ENCODE measurements at places on chromosomes 6 and 20. TPM values are rescaled to one million over a fixed set of nuclear protein-coding genes. Genes with fewer than 3 reads are reported as not detected.
A peak's percentile ranks its signal among the peaks of the same experiment; 100 is the strongest.

The TPX2 gene
- total RNA-seq, result 1.8 TPM

The OLIG3 gene
- total RNA-seq, result not detected

The COL9A1 gene
- not detected for total RNA-seq

The CGA gene
- not detected for total RNA-seq

The SAMD10 gene
- 2.7 TPM for total RNA-seq

The C4A gene
- 1.2 TPM for total RNA-seq

The CEP85L gene
- 7.1 TPM for total RNA-seq

The PBX2 gene
- 16.3 TPM for total RNA-seq

The BMP7 gene
- not detected for total RNA-seq

The TLDC2 gene
- total RNA-seq, result 0.26 TPM

The SLC12A5 gene
- not detected for total RNA-seq

The SLC29A1 gene
- total RNA-seq, result 1.8 TPM

The EPPIN gene
- total RNA-seq, result not detected

DNA sequence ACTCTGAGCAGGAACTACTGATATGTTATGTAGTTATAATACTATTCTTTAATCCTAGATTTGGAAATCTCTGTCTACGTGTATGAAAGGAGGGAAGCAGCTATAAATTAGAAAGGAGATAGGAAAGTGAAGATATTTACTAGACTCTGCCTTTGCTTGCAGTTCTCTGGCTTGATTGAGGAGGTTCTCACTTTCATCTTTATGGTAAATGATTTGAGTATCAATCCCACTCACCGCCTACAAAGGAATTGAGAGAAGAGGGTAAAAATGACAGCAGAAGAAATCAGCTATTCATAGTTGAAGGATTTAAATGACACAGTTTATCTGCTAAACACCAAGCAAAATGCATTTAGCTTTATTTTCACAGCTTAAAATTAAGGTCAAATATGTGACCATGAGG is 67.3 kb downstream of the FAM229B start:
- no peak for DNase-seq

GRCh38 chr6:129597023-129597713 is 112.8 kb downstream of the ARHGAP18 start:
- DNase-seq, result no peak

DNA sequence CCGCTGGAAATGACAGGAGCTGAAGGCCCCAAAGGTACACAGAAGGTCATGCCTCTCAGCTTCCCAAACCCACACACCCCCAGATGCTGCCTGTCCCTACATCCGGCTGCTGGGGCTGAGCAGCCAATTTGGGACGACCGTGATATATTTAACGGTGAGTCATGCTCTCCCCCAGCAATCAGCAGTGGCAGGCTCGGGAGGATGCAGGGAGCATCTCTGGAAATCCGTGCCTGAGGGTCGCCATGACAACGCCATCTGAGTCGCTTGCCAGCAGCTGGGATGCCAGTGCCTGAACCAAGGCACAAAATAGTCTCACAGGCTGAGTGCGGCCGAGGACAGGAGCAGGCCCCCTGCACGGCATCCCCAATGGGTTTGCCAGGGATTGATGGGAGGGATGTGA is 57.9 kb downstream of the KCNB1 start:
- no peak for DNase-seq

DNA sequence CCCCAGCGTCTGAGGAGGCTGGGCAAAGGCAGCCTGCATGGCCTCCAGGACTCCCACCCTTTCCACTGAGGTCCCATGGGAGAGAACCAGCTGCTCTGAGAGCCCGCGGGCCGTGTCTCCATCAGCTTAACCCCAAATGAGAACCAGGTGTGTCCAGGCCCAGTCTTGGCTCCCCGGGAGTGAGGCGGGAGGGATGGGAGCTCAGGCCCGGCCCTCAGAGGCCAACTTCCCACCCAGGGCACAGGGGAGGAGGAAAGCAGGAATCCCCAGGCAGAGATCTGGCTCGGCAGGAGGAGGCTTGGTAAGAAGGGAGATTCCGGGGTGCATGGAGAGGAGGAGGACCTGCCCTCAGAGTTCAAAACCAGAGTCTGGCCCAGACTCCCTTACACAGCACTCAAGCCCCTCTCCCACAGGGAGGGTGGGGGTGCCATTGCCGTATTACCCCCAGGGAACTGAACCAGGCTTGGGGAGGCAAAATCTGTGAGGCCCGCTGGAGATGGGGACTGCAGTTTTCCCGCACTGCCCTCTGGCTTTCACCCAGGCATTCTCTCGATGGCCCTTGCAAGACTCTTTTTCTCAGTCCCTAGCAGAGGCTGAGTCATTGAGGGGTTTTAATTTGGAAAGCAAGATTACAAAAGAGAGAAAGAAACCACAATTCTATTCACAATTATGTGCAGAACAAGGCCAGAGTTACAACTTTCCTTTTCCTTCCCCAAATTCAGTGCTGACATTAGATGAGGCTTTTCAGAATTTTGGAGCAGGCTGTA is 17.1 kb downstream of the FOXF2 start:
- no peak for DNase-seq

- no peak for DNase-seq
These were observed 36.3 kb upstream of the NRSN1 start for GRCh38 chr6:24089736-24090135.

DNA sequence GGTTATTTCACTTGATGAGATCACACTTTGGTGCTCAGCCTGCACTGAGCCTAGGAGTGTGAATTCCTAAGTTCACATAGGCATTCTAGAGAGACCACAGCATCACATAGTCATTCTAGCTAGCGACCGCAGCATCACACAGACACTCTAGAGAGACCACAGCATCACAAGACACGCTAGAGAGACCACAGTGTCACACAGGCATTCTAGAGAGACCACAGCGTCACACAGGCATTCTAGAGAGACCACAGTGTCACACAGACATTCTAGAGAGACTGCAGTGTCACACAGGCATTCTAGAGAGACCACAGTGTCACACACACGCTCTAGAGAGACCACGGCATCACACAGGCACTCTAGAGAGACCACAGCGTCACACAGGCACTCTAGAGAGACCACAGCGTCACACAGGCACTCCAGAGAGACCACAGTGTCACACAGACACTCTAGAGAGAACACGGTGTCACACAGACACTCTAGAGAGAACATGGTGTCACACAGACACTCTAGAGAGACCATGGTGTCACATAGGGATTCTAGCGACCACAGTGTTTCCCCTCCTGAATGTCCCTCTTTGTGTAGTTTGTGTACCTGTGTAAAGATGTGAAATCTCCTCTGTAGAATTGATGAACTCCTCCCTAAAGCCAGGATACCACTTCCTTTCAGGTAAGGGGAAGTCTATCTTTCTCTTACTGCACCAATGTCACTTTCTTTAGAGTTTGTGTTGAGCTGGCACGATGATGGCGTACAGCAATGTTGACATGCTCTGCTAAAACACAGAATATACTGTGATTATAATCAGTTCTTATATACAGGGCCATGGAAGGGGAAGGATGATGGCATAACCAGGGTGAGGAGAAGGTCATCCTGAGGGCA is 169.4 kb downstream of the ZDHHC14 start:
- DNase-seq, result no peak

DNA sequence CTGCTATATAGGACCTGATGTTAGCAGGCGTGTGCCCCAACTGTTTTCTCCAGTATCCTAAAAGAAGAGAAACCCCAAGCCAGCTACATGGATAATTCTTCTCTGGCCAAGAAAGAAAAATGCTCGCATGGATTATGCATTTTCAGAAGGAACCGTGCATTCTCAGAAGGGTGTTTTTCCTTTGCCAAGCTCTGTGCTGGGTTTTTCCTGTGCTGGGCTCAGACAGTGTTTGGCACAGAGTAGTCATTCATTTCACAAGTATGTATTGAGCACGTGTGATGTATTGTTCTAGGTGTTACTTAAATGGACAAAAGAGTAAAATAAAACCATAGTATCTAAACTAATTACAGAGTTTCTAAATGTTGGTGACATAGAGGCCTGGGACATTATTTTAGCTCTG is 62.7 kb upstream of the ZNF133 start:
- peak; percentile 40 for DNase-seq

- DNase-seq, result no peak
These were observed 517 bp downstream of the ACTL10 start for GRCh38 chr20:33667245-33667675.

DNA sequence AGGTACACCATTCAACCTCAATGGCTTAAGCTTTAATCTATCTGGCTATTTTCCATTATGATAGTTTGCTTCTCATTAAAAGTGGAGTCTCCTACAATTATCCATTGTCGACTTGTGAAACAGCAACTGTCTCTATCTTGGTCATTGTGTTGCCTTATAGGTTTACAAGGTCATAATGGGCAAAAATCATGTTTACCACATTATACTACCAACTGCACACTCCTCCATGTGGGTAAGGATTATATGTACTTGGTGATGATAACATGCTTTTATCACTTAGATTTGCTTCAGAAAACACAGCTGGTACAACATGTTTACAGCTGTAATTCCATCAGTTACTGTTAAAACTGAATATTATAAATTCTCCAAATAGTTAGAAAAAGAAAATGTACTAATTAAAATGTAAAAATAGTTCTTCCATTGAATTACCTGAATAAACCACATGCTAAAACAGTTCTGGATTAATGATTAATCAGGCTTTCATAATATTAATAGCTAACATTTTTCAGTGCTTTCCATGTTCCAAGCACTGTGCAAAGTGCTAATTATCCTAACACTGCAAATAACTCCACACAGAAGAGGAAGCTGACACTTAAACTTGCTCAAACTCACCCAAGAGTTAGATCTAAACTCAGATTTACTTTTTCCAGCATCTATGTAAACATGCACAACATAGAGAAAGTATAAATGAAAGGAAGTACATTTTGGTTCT is 96.7 kb downstream of the OGFRL1 start:
- DNase-seq, result no peak

- DNase-seq, result no peak
These were observed 4.2 kb upstream of the ZNF311 start for GRCh38 chr6:29009358-29009757.

- no peak for DNase-seq
These were observed 42.0 kb downstream of the RNF217 start for GRCh38 chr6:125004198-125004597.

GRCh38 chr20:40782043-40782368 is 93.0 kb upstream of the MAFB start:
- DNase-seq, result no peak

DNA sequence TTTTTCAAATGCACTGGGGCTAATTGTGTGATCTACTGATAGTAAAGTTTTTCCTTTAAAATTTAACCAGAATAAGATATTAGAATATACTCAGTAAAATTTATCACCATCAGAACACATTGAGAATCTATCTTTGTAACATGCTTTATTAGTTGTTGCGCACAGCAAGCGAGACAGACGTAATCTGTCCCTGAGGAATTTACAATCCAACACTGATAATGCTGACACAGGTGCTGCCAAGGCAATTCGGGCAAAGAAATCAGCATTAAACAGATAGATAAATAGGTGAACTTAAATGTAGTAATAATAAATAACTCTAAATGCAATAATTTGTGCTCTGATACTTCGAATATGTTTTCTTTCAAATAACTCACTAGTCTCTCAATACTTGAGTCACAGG is 607.2 kb downstream of the HTR1B start:
- DNase-seq, result no peak

DNA sequence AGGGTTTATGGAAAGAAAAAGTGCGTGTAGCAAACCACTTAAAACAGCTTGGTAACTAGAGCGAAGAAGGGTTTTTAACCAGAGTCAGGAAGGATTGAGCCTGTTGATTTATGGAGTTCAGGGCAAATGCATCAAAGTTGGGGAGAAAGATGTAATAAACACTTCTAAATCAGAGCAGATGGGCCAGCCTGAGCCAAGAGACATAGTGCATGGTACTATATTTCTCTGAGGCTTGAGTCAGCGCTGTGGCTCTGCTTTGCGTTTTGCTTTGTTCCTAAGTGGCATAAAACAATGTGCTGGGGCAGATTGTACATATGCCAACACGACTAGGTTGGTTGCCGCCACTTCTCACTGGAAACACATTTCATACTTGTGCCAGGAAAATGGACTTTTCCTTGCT is 111.3 kb downstream of the BCKDHB start:
- no peak for DNase-seq

- DNase-seq, result no peak
These were observed 1.5 kb upstream of the PPDPF start for GRCh38 chr20:63518946-63519667.

GRCh38 chr20:53869466-53870258 is 200.7 kb downstream of the BCAS1 start:
- DNase-seq, result peak; percentile 83

DNA sequence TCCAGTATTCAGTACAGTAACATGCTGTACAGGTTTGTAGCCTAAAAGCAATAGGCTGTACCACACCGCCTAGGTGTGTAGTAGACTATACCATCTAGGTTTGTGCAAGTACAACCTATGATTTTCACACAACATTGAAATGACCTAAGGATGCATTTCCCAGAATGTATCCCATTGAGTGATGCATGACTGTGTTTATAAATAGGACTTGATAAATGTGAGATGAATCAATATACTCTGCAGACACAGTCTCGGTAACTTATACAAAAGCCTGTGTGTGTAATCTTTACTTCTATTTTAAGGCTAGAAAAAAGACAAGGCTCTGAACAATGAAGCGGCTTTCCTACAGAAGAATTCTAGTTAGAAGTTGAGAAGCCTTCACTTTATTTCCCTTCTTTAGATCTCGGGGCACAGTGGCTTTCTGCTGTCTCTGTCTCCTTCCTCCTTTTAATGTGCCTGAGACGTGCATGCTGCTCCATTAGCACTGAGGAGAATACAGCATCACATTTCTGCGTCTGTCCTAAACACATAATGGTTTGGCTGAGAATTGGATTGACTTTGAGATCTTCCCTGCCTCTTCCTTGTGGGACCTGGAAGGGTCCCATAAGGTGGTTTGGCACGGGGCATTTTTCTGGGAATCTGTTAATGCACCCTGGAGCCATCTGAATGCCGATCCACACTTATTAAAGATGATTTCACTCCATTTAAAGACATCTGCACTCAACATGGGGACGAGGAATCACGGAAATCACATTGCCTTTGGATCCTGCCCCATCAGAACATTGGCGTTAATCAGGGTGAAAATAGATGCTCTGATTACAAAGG is 112.5 kb downstream of the SCML4 start:
- no peak for DNase-seq

DNA sequence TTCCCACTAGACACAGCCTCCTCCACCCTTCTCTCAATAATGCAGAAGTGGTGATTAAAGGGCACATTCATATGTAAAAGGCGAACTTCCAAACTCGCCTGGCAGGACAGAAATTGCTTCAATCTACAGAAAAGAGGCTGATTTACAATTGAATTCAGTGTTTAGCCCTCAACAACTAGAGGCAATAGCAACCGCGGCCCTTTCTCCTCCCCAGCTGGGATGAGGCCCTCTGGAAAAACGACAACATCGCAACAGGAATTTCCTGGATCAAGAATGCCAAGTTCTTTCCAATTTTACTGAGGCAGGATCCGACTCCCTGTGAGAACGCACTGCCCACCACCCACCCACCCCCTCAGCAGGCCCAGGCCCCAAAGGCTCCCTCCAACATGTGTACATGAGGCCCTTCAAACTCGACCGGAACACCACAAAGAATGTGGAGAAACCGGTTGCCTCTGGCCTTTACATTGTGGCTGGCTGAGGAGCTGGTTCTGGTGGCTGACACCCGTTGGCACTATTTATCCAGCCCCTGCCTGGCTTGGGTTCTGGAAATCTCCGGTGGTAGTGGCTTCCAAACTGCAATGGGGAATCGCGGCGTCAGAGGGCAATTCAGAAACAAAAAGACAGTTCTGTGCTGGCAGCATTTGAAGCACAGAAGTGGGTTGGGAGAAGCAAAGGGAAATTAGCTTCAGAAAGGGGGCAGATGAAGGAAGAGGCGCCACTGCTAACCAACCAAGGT is 36.8 kb downstream of the ZMYND8 start:
- DNase-seq, result peak; percentile 85

GRCh38 chr20:33119725-33120720 is 40.6 kb downstream of the BPIFB4 start:
- DNase-seq, result peak; percentile 48

GRCh38 chr20:36384022-36384619 is 78.0 kb downstream of the DLGAP4 start:
- peak; percentile 17 for DNase-seq
